Osteocyte (in vitro differentiated cells): ENCODE measurements at places on chromosomes 5 and 9. TPM values are rescaled to one million over a fixed set of nuclear protein-coding genes. Genes with fewer than 3 reads are reported as not detected.
A peak's percentile ranks its signal among the peaks of the same experiment; 100 is the strongest.

The RANBP17 gene
- 15.7 and 17.5 TPM in 2 replicates for total RNA-seq

- H3K36me3 ChIP-seq = no peaks in the 10 kb centered on the region
- H3K27me3 ChIP-seq = peaks cover 4% of the 10 kb centered on the region
- H3K27ac ChIP-seq = no peak overlapping the region
- H3K4me1 ChIP-seq = peaks cover 12% of the 10 kb centered on the region
- H3K4me3 ChIP-seq = no peak overlapping the region
Observed at GRCh38 chr5:15020736-15021135, 149.2 kb upstream of the ANKH start.

DNA sequence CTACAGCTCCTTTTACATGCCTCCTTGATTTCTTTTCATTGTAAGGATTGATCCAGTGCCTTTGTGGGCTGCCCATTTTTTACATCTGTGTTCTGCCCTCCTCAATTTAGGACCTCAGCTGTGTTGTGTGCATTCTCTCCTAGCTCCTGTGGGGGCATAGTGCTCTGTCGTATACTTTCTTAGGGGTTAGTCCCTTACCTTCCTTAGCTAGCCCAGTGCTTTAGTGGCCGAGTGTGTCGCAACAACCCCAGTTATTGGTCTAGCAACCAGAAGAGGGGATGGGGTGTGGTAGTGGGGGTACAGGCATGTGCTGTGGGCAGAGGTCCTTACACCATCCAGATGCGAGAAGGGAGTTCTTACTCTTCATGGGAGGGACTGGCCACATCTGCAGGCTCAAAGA is 12.1 kb downstream of the MTRR start:
- H3K4me1 ChIP-seq = peaks cover 12% of the 10 kb centered on the region
- no peaks in the 10 kb centered on the region for H3K27me3 ChIP-seq
- no peak overlapping the region for H3K4me3 ChIP-seq
- no peak for DNase-seq

- H3K4me1 ChIP-seq = peaks cover 2% of the 10 kb centered on the region
- DNase-seq = no peak
- H3K27ac ChIP-seq = no peak overlapping the region
- no peaks in the 10 kb centered on the region for H3K36me3 ChIP-seq
- H3K27me3 ChIP-seq = peaks cover 47% of the 10 kb centered on the region
Observed at GRCh38 chr9:36922548-36922947, 111.5 kb downstream of the PAX5 start.

GRCh38 chr9:27438522-27438921 is 85.6 kb upstream of the IFNK start:
- H3K36me3 ChIP-seq = no peaks in the 10 kb centered on the region
- H3K27me3 ChIP-seq = peaks cover 6% of the 10 kb centered on the region
- no peak for DNase-seq
- no peak overlapping the region for H3K4me3 ChIP-seq

DNA sequence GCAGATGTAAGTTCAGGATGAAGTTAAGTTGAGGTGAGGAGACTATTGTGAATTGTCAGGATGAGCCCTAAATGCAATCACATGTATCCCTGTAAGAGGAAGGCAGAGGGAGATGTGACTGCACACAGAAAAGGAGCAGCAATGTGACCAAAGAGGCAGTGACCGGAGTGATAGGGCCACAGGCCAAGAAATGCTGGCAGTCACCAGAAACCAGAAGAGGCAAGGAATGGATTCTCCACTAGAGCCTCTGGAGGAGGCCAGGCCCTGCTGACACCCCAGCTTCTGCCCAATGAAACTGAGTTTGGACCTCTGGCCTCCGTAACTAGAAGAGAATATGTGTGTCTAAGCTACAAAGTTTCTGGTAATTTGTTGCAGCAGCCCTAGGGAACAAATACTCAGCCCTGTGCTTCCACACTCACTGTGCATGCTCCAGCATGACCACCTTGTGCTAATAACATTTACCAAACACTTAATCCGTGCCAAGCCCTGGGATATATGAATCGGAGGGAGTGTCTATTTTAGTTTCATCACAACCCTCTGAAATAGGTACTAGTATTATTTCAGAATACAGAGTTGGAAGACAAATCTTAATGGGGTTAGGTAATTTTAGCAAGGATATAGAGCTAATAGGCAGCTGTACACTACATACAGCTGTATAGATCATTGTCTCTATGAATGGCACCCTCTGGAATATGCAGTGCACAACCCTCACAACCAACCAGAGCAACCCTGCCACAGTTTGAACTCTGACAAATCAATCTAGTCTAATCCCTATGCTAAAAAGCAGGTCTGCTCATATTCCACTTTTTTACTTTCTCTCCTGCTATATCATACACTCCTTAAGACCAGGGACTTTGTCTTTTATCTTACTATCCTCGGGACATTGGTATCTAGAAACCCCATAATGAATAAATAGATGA is 7.8 kb upstream of the GPX8 start:
- H3K27ac ChIP-seq = no peak overlapping the region
- H3K4me3 ChIP-seq = no peak overlapping the region
- peaks cover 5% of the 10 kb centered on the region for H3K4me1 ChIP-seq
- no peaks in the 10 kb centered on the region for H3K36me3 ChIP-seq

DNA sequence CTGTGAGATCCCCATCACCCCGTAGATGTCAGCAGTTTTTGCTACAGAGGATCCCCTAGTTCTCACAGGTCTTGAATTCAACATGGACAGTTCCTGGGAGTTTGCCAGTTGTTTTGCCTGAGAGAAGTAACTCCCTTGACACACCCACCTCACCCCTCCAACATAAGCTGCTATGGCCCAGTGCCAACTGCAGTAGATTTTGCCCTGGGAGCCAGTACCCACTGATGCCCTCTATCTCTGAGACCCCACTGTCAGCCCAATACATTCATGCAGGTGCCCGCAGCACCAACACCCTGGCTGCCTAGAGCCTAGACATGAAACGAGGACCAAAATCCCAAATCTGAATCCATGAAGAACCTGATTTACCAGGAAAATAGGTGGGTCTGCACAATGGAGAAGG is 583.9 kb upstream of the CTNND2 start:
- no peak overlapping the region for H3K27ac ChIP-seq

- H3K4me1 ChIP-seq = no peaks in the 10 kb centered on the region
- H3K36me3 ChIP-seq = no peaks in the 10 kb centered on the region
- no peaks in the 10 kb centered on the region for H3K27me3 ChIP-seq
Observed at GRCh38 chr9:135156525-135157510, 69.3 kb downstream of the OLFM1 start.

- no peaks in the 10 kb centered on the region for H3K4me1 ChIP-seq
- no peak overlapping the region for H3K27ac ChIP-seq
- peaks cover 20% of the 10 kb centered on the region for H3K27me3 ChIP-seq
Observed at GRCh38 chr5:97412959-97413358, 229.9 kb upstream of the RIOK2 start.

The OTULINL gene
- 0.73 and 1.3 TPM in 2 replicates for total RNA-seq

The SHLD3 gene
- total RNA-seq = 2.4 and 3.8 TPM in 2 replicates

The ZNG1A gene
- total RNA-seq = 22.0 and 26.3 TPM in 2 replicates

GRCh38 chr9:25913806-25914205 is 235.6 kb upstream of the TUSC1 start:
- no peaks in the 10 kb centered on the region for H3K36me3 ChIP-seq
- H3K27ac ChIP-seq = no peak overlapping the region
- H3K4me1 ChIP-seq = peaks cover 26% of the 10 kb centered on the region
- no peaks in the 10 kb centered on the region for H3K27me3 ChIP-seq
- no peak overlapping the region for H3K4me3 ChIP-seq

DNA sequence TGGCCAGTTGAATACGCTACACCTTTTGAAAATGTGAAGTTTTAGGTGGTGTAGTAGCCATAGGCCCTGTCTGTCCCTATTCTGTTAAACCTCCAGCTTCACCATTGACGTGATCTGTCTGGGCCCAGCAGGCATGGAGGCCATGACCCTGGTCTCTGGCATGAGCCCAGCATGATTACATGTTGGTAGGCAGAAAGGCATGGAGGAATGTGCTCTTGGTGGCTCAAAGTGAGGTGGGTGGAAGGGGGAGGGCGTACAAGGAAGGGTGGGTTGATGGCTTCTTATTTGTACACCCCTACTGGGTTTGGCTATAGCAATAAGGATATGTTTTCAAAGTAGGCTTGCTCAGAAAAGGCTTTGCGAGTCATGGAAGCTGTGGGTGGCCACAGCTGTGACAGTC is 23.7 kb downstream of the RALGPS1 start:
- H3K4me3 ChIP-seq = no peak overlapping the region
- no peak overlapping the region for H3K27ac ChIP-seq
- H3K27me3 ChIP-seq = peaks cover 15% of the 10 kb centered on the region
- H3K36me3 ChIP-seq = no peaks in the 10 kb centered on the region
- H3K4me1 ChIP-seq = no peaks in the 10 kb centered on the region

DNA sequence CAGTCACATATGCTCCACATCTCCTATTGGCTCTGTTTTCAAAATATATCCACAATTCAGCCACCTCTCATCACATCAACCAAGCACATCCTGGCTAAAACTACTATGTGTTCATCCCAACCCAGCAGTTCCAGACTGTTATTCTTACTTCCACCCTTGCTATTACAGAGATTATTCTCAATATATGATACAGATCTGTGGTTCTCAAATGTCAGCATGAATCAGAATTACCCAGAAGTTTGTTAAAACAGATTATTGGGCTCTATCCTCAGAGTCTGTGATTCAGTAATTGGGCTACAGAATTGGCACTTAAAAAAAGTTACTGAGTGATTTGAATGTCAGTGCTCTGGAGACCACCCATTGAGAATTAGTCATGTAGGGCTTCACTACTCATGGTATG is 78.8 kb upstream of the IZUMO3 start:
- H3K4me3 ChIP-seq = no peak overlapping the region
- H3K4me1 ChIP-seq = no peaks in the 10 kb centered on the region
- no peaks in the 10 kb centered on the region for H3K36me3 ChIP-seq
- DNase-seq = no peak
- H3K27ac ChIP-seq = no peak overlapping the region
- H3K27me3 ChIP-seq = no peaks in the 10 kb centered on the region

DNA sequence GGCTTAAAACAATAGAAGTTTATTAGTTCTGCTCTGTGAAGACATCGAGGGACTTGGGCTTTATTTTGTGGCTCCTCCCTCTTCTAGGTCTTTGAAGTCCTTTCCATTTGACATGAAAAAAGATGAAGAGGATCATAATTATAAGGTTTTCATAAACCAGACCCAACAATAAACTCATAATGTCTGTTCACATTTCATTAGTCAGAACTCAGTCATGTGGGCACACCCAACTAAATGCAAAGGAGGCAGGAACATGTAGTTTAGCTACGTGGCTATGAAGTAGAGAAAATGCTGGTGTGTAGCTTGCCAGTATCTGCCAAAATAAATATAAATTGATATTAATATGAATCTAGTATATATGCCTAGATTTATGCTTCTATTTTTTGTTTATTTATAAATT is 393.9 kb upstream of the C9orf72 start:
- H3K27me3 ChIP-seq = no peaks in the 10 kb centered on the region
- H3K36me3 ChIP-seq = no peaks in the 10 kb centered on the region
- DNase-seq = no peak
- H3K4me3 ChIP-seq = no peak overlapping the region
- H3K4me1 ChIP-seq = no peaks in the 10 kb centered on the region
- H3K27ac ChIP-seq = no peak overlapping the region

DNA sequence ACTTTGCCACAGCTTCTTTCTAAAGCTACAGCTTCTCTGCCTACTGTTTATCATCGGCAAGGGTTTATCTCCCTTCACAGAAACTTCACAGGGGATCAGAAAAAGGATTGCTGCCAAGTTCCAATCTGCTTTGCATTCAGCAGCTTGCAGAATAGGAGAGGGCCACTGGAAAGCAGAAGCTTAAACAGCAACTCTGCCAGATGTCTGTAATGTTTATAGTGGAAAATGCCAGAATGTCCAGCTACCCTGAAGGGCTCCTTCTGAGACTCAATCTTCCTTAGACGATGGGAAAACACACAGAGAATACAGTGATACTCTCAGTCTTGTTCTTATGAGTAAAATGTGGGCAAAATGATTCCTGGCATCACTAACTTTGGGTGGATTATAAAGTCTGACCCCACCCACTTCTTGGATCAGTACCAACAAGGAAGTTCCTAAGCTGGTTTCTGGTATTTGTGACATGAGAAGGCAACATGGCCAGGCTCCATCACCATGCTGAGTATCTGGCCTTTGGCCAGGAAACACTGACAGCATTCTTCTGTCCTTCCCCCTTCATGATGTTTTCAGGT is 19.0 kb downstream of the STOM start:
- H3K27me3 ChIP-seq = no peaks in the 10 kb centered on the region
- DNase-seq = no peak
- H3K36me3 ChIP-seq = peaks cover 17% of the 10 kb centered on the region
- H3K4me1 ChIP-seq = peaks cover 32% of the 10 kb centered on the region
- peak overlapping the region; percentile 88 for H3K27ac ChIP-seq
- H3K4me3 ChIP-seq = peak overlapping the region; percentile 24

GRCh38 chr5:95883185-95884016 is 60.9 kb upstream of the GLRX start:
- peaks cover 36% of the 10 kb centered on the region for H3K36me3 ChIP-seq
- H3K4me3 ChIP-seq = no peak overlapping the region
- no peak overlapping the region for H3K27ac ChIP-seq
- no peak for DNase-seq
- no peaks in the 10 kb centered on the region for H3K27me3 ChIP-seq

DNA sequence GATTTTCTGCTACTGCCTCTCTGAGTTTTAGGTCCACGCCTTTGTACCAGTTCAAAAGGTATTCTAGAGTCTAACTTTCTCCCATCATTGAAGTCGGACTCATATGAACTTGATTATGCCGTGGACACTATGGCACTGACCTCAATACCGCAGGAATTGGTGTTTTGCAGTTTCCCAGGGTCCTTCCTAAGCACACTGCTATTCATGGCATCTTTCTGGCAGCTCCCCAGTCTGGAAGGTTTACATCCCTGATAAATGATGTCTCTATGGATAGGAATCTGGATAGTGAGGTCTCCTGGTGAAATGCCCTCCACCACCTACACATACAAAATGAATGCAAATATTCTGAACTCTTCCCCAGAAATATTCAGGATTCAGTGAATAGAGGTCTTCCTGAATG is 422.2 kb downstream of the CTNND2 start:
- H3K4me3 ChIP-seq = no peak overlapping the region
- H3K4me1 ChIP-seq = no peaks in the 10 kb centered on the region
- H3K27me3 ChIP-seq = no peaks in the 10 kb centered on the region

The PDZD2 gene
- 2.3 and 2.8 TPM in 2 replicates for total RNA-seq

DNA sequence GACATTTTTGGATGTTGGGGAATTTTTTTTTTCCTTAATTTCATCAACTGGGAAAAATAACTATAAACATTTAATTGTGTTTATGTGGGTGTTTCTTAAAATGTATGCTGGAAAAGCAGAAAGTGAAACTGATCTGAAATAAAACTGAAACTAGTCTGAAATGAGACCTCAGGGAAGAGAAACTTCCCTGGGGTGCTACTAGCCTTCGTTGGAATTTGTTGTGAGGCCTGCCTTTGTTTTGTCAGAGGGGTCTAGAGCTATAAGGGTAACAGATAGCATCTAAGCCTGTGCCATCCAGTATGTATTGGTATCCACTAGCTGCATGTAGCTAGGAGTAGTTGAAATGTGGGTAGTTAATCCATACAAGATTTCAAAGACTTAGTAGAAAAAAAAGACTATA is 10.4 kb downstream of the ZNF618 start:
- H3K36me3 ChIP-seq = peaks cover 28% of the 10 kb centered on the region
- H3K4me3 ChIP-seq = peak overlapping the region; percentile 75
- no peak for DNase-seq
- H3K27ac ChIP-seq = peak overlapping the region; percentile 93
- no peaks in the 10 kb centered on the region for H3K27me3 ChIP-seq
